ENCODE measurements at places on chromosomes 13 and 19. TPM values are rescaled to one million over a fixed set of nuclear protein-coding genes. Genes with fewer than 3 reads are reported as not detected.

GRCh38 chr19:49440439-49441209, 703 bp downstream of the SLC17A7 start:
- no peak for DNase-seq

GRCh38 chr13:96994017-96994857, at the start of gene OXGR1:
Gene OXGR1 (minus strand): TSS chr13:96994476. CDS start chr13:96987759, 6,717 bp downstream.
- DNase-seq, result no peak

- peak; percentile 21 for DNase-seq
These were observed 1.6 kb downstream of the MZF1 start for GRCh38 chr19:58571575-58571947.

- no peak for DNase-seq
These were observed 66.5 kb downstream of the SERP2 start for GRCh38 chr13:44440046-44440608.

Gene VSIG10L
- 3.3 TPM for total RNA-seq

Data from adrenal gland (tissue), 19 donors.